ENCODE measurements at places on chromosomes 6 and 20.

DNA sequence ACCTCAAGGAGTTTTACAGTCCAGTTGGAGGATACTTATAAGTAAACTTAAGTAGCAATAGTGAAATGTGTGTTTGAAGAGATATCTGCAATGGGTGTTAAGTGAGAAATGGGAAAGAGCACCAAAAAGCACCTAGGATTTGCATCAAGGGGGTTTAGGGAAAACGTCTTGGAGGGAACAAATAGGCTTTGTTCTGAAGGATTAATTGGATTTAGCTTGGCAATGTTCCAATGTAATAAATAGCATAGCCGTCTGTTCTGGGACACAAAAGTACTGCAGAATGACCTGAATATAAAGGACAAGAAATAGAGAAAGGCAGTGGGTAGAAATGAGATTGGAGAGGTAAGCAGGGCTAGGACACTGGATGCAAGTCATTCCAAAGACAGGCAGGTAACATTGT lies 2.8 kb upstream of the MYO6 start:
- no peak for DNase-seq

- no peak for DNase-seq
Measured at GRCh38 chr6:45712786-45713185, 302.9 kb downstream of the CLIC5 start.

- no peak for DNase-seq
Measured at GRCh38 chr6:124963831-124964763, 1.9 kb downstream of the RNF217 start.

GRCh38 chr6:4904461-4905025 lies 99.3 kb downstream of the RPP40 start:
- DNase-seq: no peak

GRCh38 chr6:24720131-24720603 lies 1.2 kb upstream of the C6orf62 start:
- peak; percentile 69 for DNase-seq

GRCh38 chr6:149468179-149468578 lies 16.6 kb downstream of the ZC3H12D start:
- DNase-seq: no peak

DNA sequence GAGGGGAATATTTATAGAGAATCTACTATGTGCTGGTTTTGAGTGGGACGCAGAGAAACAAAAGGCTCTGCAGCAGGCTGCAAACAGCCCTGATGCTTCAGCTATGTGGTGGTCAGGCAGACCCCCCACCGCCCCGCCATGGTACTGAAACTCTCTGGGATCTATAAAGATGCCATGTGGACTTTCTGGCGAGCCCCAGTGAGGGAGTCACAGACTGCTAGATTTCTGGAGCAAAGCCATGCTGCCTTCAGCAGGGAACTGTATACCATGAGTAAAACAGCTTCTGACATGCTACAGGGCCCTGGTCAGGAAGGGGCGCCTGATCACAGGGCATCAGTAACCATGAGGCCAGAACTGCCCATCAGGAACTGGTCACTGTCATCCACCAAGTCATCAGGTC lies 19.2 kb upstream of the BPIFB1 start:
- DNase-seq: no peak

DNA sequence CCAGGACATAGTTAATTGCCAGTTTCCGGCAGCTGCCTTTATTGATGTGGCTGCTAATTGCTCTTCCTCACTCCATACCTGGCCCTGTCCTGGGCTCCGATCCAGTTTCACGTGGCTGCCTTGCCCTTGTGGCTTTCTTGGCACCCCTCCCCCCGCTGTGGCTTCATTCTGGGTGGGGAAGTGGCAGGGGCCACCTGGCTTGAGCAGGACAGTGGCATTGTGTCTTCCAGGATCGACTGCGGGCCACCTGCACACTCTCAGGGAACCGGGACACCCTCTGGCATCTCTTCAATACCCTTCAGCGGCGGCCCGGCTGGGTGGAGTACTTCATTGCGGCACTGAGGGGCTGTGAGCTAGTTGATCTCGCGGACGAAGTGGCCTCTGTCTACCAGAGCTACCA lies 10.8 kb downstream of the MAVS start:
- no peak for DNase-seq

- DNase-seq: no peak
Measured at GRCh38 chr6:33607126-33607783, 13.9 kb upstream of the ITPR3 start.

GRCh38 chr6:44842616-44843015 lies 455.1 kb downstream of the CDC5L start:
- no peak for DNase-seq

- no peak for DNase-seq
Measured at GRCh38 chr20:25500880-25501351, 84.4 kb downstream of the NINL start.

GRCh38 chr20:54013471-54013870 lies 56.9 kb downstream of the BCAS1 start:
- DNase-seq: no peak

GRCh38 chr20:45469336-45470261 lies at the start of gene WFDC2:
Gene WFDC2, plus strand, starts transcription at chr20:45469753. Its CDS starts 29 bp downstream, at chr20:45469782.
- no peak for DNase-seq

- no peak for DNase-seq
Measured at GRCh38 chr6:20013066-20013861, 176.1 kb downstream of the ID4 start.

- no peak for DNase-seq
Measured at GRCh38 chr20:22810626-22811569, 224.2 kb upstream of the SSTR4 start.

- DNase-seq: no peak
Measured at GRCh38 chr20:8803065-8803464, 265.8 kb upstream of the PLCB4 start.

DNA sequence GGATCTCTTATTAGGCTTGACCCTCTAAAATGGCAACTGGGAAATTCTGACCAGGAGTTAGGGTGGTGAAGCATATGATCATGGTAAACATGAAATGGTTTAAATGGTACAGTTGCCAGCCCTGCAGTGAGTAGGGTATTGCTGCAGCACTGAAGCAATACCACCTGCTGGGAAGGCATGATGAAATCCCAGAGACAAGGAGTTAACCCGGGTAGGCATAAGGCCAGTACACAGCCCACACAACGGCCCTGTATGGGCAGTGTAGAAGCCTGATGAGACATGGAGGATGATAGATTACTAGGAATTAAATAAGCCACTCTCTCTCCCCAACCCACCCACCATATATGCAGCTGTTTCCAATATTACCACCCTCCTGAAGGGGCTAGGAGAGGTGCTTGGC lies 197.4 kb upstream of the MOCS1 start:
- no peak for DNase-seq

DNA sequence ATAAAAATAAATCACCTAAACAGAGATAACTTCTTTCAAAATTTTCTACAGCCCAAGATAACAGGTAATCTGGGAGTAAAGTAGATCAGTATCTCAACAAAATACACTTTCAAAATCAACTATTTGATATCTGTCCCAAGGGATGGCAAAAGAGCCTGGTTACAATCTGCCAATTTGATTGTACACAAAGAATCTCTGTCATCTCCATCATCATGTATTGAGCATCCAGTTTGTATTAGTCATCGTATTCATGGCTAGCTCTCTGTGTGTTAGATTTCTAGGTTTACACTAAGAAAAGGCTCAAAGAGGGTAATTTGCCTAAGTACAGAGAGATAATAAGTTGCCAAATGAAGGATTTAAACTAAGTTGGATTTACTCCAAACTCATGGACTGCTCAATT lies 329.0 kb upstream of the NRSN1 start:
- no peak for DNase-seq

DNA sequence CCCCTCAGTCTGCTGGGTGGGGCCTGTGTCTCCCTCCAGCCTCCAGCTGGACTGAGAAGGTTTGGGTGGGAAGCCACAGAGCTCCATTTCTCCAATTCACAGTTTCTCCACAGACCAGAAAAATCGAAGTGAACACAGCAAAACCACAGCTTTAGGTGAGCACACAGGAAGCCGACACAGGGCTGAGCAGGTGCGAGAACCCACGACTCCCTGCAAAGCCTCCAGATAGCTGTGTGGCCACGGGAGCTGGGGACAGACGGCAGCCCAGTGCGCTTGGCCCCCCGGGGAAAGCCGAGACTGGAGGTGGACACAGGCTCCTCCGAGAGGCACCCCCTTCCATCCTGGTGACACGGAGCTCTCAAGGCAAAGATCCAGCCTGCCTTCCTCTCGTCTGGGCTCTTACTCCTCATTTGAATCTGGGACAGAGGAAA lies 29.0 kb upstream of the MPC1 start:
- DNase-seq: no peak

DNA sequence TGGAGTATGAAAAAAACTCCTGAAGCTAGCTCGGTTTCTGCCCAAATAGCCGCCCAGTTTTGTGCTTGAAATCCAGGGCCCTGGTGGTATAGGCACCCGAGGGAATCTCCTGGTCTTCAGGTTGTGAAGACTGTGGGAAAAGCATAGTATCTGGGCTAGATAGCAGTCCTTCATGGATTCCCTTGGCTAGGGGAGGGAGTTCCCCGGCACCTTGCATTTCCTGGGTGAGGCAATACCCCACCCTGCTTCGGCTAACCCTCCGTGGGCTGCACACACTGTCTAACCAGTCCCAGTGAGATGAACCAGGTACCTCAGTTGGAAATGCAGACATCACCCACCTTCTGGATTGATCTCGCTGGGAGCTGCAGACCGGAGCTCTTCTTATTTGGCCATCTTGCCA lies 184.5 kb upstream of the SLC35B3 start:
- no peak for DNase-seq

DNA sequence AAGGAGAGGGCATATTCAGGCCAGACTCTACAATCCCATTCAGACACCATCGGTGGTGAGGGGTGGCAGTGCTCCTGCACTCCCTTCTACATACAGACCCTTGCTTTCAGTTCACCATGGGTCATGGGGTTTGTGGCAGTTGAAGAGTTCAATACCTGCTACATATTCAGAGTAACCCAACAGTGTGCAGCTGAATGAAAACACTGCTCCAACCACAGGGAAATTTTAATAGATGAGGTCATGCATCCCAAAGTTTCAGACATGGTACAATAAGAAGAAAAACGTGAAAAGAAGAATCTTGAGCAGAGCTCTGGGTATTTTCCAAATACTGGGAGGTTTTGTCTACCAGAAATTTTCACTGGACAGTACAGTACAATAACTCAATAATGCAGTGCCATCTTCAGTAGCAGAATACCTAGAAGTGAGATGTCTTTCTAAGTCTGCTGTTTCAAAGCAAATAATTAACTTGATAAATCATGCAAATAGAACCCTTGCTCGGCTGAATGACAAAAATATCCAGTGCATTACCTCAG lies 162.1 kb downstream of the PTPRK start:
- DNase-seq: no peak

GRCh38 chr20:38599410-38599882 lies 2.2 kb upstream of the ARHGAP40 start:
- DNase-seq: no peak

- DNase-seq: no peak
Measured at GRCh38 chr20:63227260-63227659, 8.4 kb upstream of the BIRC7 start.

DNA sequence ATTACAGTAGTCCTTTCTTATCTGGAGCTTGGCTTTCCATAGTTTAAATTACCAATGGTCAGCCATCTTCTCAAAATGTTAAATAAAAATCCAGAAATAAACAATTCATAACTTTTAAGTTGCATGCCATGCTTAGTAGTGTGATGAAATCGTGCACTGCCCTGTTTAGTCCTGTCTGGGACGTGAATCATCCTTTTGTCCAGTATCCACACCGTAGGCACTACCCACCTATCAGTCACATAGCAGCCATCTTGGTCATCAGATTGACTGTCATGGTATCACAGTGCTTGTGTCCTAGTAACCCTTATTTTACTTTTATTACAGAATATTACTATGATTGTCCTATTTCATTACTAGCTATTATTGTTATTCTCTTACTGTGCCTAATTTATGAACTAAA lies 924.1 kb downstream of the EYS start:
- no peak for DNase-seq

GRCh38 chr6:32940656-32941213 lies at the start of gene HLA-DMB:
Gene HLA-DMB, minus strand, starts transcription at chr6:32941028. Its CDS starts 221 bp downstream, at chr6:32940807.
- DNase-seq: peak; percentile 78

- no peak for DNase-seq
Measured at GRCh38 chr6:56541030-56541600, 101.6 kb downstream of the DST start.

DNA sequence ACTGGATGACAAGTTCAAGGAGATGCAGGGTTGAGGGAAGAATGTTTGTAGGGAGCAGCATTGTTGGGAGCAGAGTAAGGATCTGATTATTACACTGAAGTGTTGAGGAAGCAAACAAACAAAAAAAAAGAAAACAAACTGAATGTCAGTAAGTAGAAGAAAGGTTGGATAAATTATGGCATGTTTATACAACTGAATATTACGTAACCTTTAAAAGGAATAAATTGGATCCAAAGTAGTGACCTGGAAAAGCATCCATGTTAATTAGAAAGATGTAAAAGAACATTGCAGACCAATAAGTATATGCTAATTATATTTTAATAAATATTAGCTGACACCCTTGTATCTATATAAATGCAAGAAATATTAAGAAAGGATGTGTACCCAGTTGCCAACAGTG lies 12.8 kb upstream of the TSPYL1 start:
- no peak for DNase-seq

- no peak for DNase-seq
Measured at GRCh38 chr20:25148181-25148981, 47.1 kb upstream of the ENTPD6 start.

- DNase-seq: no peak
Measured at GRCh38 chr20:51695574-51696303, 72.5 kb downstream of the ATP9A start.

GRCh38 chr6:166172546-166172945 lies 4.9 kb upstream of the TBXT start:
- no peak for DNase-seq

- peak; percentile 46 for DNase-seq
Measured at GRCh38 chr6:166333172-166333995, 9.0 kb downstream of the SFT2D1 start.

DNA sequence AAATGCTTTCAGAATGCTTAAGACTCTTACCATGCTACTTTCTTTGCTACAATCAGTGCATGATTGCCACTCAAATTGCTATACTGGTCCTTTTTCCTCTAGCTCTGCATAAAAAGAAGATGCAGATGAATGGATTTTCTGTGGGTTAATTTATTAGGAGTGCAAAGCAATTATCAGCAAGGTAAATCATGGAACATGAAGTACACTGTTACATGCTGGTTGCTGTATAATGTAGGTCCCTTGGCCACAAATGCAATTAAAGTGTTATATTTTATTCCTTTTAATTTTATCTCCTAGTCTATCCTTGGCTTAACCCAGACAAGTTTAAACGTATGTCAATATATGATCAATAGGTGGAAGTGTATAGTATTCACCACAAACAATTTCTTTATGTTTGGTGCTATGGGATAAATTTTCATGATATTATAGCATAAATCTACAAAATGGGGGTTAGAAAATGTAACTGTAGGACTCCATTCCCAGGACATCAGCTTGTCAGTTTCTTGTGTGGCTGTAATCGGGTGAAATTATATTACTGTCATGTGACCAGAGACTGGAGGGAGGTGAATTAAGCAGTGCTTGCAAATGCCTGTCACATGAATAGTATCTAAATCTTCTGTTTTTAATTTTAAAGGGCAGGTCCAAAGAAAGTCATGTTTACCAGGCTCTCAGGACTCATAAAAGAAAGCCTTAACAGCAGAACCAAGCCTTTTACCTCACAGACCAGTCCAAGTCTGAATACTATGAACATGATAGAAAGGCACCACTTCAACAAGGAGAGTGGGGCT lies 176.9 kb upstream of the ID4 start:
- DNase-seq: no peak

- peak; percentile 16 for DNase-seq
Measured at GRCh38 chr6:136051140-136051775, 198.9 kb downstream of the MTFR2 start.

All from MM.1S (cell line).